Left renal pelvis (tissue), 4 donors: ENCODE measurements at places on chromosomes 1 and 21.

DNA sequence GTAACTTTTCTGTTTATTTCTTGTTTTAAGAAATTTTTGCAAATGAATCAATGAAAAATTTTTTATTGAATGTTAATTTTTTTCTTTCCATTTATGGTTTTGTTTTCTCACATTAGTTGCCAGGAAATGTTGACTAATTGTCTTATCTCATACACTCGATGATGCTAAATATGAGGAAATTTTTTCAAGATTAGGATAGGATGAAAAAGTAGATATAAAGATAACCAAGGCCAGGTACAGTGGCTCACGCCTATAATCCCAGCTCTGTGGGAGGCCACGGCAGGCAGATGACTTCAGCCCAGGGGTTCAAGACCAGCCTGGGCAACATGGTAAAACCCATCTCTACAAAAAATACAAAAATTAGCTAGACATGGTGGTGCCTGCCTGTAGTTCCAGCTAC lies 12.6 kb downstream of the LAX1 start:
- DNase-seq, result no peak

GRCh38 chr1:167127236-167127635 lies 33.4 kb downstream of the STYXL2 start:
- DNase-seq, result no peak

- DNase-seq, result no peak
These were observed 37.5 kb downstream of the EDN2 start for GRCh38 chr1:41446851-41447610.

DNA sequence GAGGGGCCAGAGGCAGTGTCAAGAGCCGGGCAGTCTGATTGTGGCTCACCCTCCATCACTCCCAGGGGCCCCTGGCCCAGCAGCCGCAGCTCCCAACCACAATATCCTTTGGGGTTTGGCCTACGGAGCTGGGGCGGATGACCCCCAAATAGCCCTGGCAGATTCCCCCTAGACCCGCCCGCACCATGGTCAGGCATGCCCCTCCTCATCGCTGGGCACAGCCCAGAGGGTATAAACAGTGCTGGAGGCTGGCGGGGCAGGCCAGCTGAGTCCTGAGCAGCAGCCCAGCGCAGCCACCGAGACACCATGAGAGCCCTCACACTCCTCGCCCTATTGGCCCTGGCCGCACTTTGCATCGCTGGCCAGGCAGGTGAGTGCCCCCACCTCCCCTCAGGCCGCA lies at the start of gene BGLAP:
TSS of gene BGLAP (plus strand) at position 259 of the 400 bp plus-strand sequence. CDS start at position 307, 48 bp downstream.
- DNase-seq, result no peak

DNA sequence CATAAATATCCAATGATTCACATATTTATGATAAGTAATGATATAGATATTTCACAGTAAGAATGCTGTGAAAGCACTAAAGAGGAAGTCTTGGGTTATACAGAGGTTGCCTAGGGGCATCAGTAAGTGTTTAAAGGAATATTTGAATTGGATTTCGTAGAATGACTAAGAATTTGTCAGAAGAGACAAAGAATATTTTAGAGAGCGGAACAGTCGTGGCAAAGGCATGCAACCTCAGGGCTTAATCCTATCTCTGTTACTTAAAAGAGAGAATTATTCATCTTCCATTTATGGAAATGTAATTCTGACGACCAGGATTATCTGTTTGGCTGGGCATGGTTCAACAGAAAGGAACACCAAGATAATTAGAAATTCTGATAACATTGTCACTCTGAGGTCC lies 171.9 kb upstream of the NR5A2 start:
- no peak for DNase-seq

DNA sequence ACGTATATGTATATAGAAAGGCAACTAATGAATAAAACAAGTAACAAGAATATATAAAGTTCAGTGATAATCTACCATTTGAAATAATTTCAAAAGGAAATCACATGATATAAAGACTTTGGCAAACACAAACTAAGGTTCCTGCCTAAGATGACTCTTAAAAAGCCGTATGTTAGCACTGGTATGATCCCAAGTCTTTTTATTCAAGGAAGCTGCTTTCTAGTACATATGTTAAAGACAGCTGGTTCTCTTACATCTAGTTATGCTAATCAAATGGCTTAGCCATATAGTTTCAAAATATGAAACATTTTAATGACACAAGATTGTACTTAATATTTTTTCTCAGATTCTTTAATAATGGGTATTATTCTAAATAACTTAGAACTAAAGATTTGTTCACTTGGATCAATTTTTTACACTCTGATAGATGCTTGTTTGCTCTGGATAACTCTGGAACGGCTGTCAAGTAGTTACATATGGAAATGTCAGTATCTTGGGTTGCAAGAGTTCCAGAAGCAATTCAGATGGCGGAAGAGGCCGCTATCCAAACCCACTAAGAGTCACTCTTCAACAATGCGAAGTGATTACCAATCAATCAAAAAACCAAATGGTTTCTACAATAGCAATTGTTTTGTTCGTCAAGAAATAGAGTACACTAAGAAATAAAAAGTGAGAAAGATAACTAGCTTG lies 21.4 kb downstream of the STX6 start:
- DNase-seq, result no peak

- no peak for DNase-seq
These were observed 43.8 kb downstream of the SLX9 start for GRCh38 chr21:44983421-44984206.

DNA sequence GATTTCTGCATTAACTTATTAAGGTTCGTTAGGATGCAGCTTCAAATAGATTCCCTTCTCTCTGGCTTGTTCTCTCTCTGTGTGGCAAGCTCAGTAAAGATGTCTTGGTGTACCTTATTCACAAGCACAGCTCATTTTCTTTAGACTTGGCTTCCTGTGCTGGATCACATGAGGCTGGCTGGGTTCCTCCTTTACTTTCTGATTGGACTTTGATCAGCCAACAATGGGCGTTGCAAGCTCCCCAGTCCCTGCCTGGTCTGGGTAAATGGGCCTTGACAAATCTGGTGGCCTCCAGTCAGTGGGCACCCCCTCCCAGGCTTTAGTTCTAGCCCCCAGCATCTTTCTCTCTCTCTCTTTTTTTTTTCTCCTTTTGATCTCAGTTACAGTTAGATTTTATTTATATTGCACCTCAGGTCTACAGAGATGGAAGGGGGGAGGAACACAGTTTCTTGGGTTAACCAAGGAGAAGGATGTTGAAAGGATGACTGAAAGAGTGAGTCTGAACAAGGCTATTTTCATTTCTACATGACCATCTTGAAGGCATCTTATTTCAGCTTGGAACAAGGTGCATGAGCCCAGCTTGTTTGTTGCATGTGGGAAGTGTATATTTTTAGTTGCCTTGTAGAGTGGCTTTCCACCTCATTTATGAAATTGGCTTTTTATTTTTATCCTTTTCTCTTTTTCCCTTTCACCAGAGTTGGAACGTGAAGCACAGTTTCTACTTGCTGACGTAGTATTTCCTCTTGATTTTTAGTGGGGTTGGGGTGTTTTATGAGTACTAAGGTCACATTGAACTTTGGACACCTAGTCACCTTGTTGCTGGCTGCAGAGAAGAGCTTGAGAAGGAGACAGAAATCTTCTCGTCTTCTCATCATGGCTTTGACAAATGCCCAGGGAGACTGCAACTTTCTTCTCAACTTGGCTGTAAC lies 77.1 kb downstream of the PBX1 start:
- no peak for DNase-seq

DNA sequence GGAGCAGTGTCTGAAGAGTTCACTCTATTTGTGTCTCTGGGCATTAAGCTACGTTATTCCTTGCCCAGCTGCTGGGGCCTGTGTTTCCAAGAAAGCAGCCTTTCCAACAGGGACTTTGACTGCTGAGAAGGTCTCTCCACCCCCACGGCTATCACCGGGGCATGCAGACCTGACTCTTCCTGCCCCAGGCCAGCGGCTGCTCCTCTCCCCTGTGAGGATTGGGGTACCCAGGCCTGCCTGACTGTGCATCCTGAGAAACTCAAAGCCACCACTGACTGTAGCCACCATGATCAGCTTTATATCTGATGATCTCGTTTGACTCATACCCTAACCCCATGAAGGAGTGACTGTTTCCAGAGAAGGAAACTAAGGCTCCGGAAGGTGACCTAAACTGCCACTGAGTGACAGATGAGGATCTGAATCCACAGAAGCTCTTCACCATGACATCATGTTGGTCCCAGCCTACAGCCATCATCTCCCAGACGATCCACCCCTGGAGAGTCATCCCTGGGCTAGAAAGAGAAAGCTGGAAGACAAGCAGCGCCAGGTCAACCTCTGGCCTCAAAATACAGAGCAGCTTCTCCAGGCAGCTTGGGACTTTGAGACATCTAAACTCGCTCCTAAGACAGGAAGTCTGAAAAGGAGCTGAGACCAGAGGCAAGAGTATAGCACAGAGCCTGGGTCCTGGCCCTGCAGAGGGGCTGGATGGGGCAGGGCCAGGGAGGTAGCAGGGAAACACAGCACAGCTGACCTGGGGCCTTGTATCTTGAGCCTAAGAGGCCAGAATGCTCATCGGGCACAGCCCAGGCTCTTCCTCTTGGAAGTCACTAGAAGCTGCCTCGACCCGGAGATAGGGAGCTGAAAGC lies 244.0 kb upstream of the VAMP3 start:
- no peak for DNase-seq

GRCh38 chr1:46551597-46552095 lies at the start of gene KNCN:
Gene KNCN, minus strand, starts transcription at chr1:46551647. Its CDS starts 432 bp downstream, at chr1:46551215.
- no peak for DNase-seq

- no peak for DNase-seq
These were observed 278.5 kb downstream of the MATN1 start for GRCh38 chr1:30444850-30445249.

- no peak for DNase-seq
These were observed 11.7 kb downstream of the COL6A2 start for GRCh38 chr21:46109313-46110221.

GRCh38 chr1:233242827-233243483 lies 52.6 kb downstream of the PCNX2 start:
- DNase-seq, result no peak

GRCh38 chr1:203325418-203326091 lies 20.2 kb downstream of the BTG2 start:
- no peak for DNase-seq

DNA sequence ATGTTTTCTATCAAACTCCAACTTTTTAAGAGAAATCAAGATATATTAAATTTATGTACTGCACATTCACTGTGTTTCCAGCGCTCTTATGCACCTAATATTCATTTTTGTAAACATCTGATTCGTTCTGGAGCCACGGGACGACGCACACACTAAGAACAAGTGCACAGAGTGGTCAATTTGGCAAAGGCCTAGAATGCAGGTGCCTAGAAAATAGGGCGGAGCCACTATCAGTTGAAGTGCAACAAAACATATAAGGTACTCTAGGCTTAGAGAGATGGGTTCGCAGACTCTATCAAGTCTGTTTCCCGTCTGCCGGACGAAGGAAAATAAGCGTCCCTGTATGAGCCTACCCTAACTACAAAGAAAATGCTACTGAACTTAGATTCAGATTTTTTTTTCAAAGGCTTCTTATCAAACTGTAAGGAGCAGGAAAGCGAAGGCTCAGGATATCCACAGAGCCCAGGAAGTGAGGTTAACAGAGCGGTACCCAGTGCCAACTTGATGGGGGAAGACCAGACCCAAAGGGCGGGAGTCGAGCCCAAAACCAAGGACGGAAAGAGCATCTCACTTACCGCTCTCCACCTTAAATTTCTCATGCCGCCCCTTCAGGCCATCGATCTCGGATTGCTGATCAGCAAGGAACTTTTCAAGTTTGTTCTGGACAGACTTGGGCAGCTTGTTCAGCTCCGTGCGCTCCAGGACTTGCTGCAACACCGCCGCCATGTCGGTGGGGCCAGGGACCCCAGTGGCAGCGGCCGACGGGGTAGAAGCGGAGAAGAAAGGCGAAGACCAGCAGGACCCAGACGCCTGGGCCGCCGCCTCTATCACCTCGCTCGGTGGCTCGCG lies 526 bp downstream of the TPR start:
- peak; percentile 24 for DNase-seq

- DNase-seq, result no peak
These were observed 214.4 kb downstream of the BARHL2 start for GRCh38 chr1:90502696-90503095.

GRCh38 chr1:176122282-176122681 lies 84.8 kb downstream of the COP1 start:
- DNase-seq, result no peak

GRCh38 chr21:14736162-14736561 lies 190.0 kb upstream of the SAMSN1 start:
- DNase-seq, result no peak

GRCh38 chr1:76073481-76073880 lies 1.1 kb upstream of the ST6GALNAC3 start:
- no peak for DNase-seq

DNA sequence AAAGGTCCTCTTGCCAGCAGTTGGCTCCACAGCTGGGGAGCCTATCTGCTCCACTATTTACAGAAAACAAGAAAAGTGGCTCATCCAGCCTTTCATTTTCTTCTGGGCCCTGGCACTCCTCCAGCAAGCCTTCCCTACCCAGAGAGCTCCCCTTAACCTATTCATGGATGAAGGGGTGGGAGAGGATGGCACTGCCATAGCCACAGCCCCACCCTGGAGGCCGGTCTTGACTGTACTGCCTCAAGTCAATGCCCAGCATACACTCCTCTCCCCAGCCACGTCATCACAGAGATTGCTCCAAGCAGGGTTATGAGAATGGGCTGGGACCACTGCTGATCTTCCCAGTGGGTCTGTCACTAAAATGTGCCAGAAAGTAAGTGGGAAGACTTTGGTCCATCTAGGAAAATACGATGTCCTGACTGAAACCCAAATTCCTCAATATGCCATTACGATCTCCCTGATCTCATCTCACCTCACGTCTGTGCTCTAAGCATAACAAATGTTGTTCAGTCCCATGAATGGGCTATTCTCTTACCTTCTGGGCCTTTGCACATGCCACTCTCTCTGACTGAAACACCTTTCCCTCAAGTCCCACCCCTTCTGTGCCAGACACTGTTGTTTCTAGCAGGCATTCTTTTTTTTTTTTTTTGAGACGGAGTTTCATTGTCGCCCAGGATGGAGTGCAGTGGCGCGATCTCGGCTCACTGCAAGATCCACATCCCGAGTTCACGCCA lies 21.4 kb upstream of the PTAFR start:
- DNase-seq, result no peak

- DNase-seq, result no peak
These were observed 24.4 kb upstream of the SLAMF6 start for GRCh38 chr1:160547422-160547821.

- no peak for DNase-seq
These were observed 28.2 kb downstream of the GRHL3 start for GRCh38 chr1:24347159-24347934.

DNA sequence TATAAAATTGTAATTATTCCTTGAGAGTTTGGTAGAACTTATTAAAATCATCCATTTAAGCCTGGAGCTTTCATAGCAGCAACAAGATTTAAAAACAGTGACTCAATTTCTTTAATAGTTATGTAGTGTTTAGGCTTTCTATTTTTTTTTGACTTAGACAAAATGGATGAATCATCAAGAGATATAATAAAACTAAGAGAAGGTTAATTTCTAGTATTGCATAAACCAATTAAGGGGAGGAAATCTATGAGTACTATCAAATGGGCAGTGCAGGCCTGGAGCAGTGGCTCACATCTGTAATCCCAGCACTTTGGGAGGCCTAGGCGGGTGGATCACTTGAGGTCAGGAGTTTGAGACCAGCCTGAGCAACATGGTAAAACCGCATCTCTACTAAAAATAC lies 416.3 kb upstream of the USP24 start:
- no peak for DNase-seq

GRCh38 chr1:31505911-31506497 lies 70.3 kb upstream of the TINAGL1 start:
- DNase-seq, result no peak
